Heart left ventricle (tissue), 16 donors: ENCODE measurements at places on chromosomes 6 and 20. TPM values are rescaled to one million over a fixed set of nuclear protein-coding genes. Genes with fewer than 3 reads are reported as not detected.

Gene EFCAB8
- not detected for total RNA-seq

Gene HLA-DQB2
- total RNA-seq: not detected

Gene SLC13A3
- 1.3 TPM for total RNA-seq

Gene CLVS2
- total RNA-seq: not detected

Gene ZSCAN16
- total RNA-seq: 1.9 TPM

Gene MLN
- total RNA-seq: not detected

Gene SOX18
- 44.0 TPM for total RNA-seq

Gene ADGRG6
- total RNA-seq: 1.7 TPM

Gene SYCP2
- total RNA-seq: 2.3 TPM

Gene TTK
- total RNA-seq: not detected

Gene SIRPB1
- total RNA-seq: 7.9 TPM

Gene SNTA1
- total RNA-seq: 166 TPM

Gene SNRPB
- 36.8 TPM for total RNA-seq

Gene BPIFA1
- total RNA-seq: not detected

Gene OR2B6
- not detected for total RNA-seq

Gene KHDRBS2
- total RNA-seq: 0.29 TPM

Gene EPHA7
- total RNA-seq: 3.0 TPM

Gene RUNX2
- 2.5 TPM for total RNA-seq

Gene HRH3
- total RNA-seq: not detected

Gene APCDD1L
- 1.0 TPM for total RNA-seq

Gene PNLDC1
- not detected for total RNA-seq

Gene PCIF1
- total RNA-seq: 26.1 TPM

Gene TDP2
- total RNA-seq: 27.5 TPM

Gene CAP2
- total RNA-seq: 91.8 TPM

Gene ANKRD6
- 13.5 TPM for total RNA-seq

Gene RNF39
- not detected for total RNA-seq

Gene PRR18
- total RNA-seq: not detected

Gene AVP
- not detected for total RNA-seq

Gene VWA7
- total RNA-seq: 15.2 TPM

Gene HNF4A
- not detected for total RNA-seq

Gene KCNK15
- total RNA-seq: 0.56 TPM

Gene PPDPF
- total RNA-seq: 232 TPM

Gene PI16
- total RNA-seq: 16.5 TPM

Gene RIPPLY2
- total RNA-seq: not detected

Gene NKX2-4
- not detected for total RNA-seq

Gene CLPSL1
- not detected for total RNA-seq

Gene UBE2J1
- 12.9 TPM for total RNA-seq

Gene CPXM1
- total RNA-seq: 2.7 TPM

Gene UTRN
- 111 TPM for total RNA-seq

Gene LTB
- 15.6 TPM for total RNA-seq

Gene NELFCD
- 30.3 TPM for total RNA-seq

Gene NHSL1
- total RNA-seq: 86.7 TPM

Gene ZNF512B
- 14.1 TPM for total RNA-seq

Gene PDE7B
- 12.0 TPM for total RNA-seq

Gene SLC22A1
- total RNA-seq: 0.32 TPM

Gene KCNQ5
- not detected for total RNA-seq

Gene IL17A
- not detected for total RNA-seq

Gene ESR1
- 2.4 TPM for total RNA-seq

Gene HLA-A
- total RNA-seq: 329 TPM

Gene EYA2
- total RNA-seq: 0.88 TPM

Gene UNC93A
- total RNA-seq: not detected

Gene CALHM5
- 1.8 TPM for total RNA-seq
